Foreskin keratinocyte (primary cell): ENCODE measurements at places on chromosomes 12 and 14.
A peak's percentile ranks its signal among the peaks of the same experiment; 100 is the strongest.

DNA sequence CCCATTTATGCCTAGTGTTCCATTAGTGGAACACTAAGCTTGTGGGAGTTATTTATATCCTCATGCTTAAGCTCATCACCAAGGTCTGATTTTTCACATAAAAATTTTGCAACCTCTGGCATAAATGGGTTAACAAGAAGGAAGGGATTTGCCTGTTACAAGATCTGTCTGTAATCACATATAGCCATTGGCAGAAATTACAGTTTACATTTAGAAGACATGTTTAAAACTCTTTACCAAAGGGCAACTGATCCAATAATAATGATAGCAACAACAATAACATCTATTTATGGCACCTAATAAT lies 422.9 kb downstream of the ZFP36L1 start:
- no peak for DNase-seq

- no peak for DNase-seq
Measured at GRCh38 chr14:35333797-35334743, 41.9 kb downstream of the PSMA6 start.

DNA sequence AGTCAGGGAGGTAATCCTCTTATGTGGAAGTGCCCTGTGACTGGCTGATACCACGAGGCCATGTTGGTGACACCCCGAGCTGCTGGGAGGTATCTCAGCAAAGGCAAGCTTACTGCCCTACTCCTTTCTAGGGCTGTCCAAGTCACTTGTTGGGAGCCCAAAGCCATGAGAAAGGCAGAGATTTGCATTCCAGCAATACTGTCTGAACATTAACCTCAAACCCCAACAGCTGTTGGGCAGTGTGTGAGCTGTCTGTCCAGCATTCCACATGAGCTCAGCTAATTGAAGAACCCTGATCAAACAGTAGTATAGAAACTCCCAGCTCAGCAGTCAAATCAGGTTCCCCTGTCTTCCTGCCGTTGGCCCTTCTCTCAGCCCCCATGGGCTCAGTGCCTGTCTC lies 9.2 kb downstream of the ABHD4 start:
- no peak for DNase-seq

- peak; percentile 7 for DNase-seq
Measured at GRCh38 chr12:32390572-32391219, 8.7 kb upstream of the FGD4 start.

GRCh38 chr12:24044941-24045703 lies 95.7 kb upstream of the SOX5 start:
- DNase-seq = no peak

DNA sequence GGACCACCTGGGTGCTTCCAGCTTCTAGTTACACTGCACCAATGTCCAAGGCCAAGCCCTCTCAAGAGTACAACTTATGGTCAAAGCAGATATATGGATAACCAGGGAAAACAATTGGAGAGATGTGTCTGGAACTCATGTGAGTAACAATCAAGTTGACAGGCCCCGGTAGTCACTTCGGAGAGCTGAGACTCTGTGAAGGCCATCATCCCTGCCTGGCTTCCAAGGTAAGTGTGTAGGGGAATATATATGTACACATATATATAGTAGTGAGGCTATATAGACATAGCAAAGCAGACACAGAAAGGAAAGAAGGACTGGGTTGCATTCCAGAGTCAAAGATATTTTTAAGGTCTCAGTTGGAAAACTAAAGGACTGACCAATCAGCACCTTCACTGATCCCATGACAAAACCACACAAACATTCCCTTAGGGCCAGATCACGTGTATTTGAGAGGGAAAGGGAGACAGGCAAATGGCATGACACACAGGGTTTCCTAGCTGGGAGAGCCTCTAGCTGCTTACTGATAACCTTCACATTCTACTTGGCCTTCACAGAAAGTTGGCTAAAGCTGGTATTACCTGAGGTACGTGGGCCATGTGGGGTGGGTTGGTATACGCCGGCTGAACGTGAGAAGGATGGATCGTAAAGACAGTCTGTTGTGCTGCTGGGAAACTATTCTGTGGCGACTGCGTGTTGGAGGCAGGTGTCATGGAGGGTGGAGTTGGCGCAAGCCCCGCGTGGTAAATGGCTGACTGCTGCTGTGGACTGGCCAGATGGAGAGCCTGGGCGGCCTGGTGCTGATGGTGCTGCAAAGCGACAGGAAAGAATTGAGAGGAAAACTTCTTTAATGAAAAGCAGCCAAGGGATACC lies 50.0 kb downstream of the SH2B3 start:
- DNase-seq = no peak

GRCh38 chr12:81077686-81078441 lies at the start of gene ACSS3:
Gene ACSS3 (plus strand): TSS chr12:81078079. CDS start chr12:81078121, 42 bp downstream.
- no peak for DNase-seq

DNA sequence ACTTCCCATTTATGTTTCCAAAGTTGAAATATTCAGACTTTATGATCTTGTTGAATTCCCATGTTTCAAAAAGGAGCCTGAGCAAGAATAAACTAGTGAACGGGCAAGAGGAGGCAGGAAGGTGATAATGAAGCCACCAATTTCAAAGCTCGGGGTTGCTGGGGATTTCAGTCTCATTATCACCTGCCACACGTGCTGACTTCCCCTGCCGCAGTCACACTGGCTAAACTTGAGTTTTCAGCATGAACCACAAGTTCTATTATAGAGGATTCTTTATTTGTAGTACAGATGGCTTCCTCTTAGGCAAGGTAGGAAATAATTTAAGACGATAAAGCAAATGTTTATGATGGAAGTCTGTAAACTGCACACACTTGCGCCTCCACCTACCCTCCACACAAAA lies 18.1 kb upstream of the DIABLO start:
- DNase-seq = no peak

GRCh38 chr14:24690492-24690891 lies 56.5 kb upstream of the GZMB start:
- no peak for DNase-seq

DNA sequence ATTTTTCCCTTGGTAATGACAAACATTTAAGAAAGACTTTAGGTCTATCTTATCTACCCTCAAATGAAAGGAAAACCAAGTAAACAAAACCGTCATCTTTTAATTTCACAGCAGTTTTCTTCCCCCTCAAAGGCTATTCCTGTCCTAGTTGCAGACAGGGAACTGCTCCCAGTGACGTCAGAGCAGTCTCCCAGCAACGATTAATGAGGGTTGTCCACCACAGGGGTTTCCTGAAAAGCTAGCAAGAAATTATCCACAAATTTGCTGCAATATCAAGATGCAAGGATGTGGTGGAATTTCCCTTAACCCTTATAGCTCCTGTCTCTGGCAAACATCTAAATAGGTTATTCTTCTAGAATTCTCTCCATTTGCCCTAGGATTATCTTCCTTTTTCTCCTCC lies 89.1 kb upstream of the STAC3 start:
- no peak for DNase-seq

GRCh38 chr12:101256266-101256665 lies 23.6 kb upstream of the UTP20 start:
- DNase-seq = no peak

GRCh38 chr12:109613649-109614455 lies 40.3 kb downstream of the MVK start:
- DNase-seq = no peak

DNA sequence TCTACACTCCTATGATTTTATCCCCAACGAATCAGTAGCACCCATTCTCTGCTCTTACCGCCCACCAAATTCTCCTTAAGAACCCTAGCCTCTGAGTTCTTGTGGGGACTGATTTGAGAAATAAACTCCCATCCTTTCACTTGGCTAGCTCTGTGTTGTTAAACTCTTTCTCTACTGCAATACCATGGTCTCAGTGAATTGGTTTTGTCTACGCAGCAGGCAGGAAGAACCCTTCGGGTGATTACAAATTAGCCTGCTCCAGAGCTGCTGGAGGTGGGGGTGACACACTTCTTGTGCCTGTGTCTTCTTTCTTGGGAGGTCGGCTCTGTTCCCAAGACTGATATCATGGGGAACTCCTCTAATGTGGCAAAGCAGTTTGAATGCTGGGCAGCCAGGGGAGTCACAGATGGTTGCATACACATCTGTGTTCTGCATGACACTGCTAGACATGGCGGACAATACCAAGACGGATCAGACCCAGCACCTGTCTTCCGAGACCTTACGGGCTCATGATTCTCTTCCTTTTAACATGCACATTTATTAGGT lies 1.6 kb upstream of the C1S start:
- no peak for DNase-seq

- DNase-seq = no peak
Measured at GRCh38 chr12:64608901-64609535, 1.3 kb upstream of the RASSF3 start.

DNA sequence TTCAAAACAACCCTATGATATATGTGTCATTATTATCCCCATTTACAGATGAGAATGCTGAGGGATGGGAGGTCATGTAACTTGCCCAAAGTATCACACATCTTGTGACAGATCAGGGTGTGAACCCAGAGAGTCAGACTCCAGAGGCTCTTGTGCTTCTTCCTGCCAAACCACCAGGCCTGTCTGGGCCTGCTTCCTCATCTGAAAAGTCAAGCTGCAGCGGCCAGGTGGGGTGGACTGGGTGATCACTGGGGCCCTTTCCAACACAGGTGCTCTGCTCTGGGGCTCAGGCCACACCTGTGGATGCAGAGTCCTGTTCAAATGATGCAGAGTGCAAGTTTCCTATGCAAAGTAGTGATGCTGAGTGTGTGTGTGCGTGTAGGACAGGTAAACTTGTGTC lies 26.7 kb downstream of the TSPAN11 start:
- peak; percentile 27 for DNase-seq

GRCh38 chr12:130137040-130138018 lies 24.9 kb upstream of the FZD10 start:
- peak; percentile 84 for DNase-seq

DNA sequence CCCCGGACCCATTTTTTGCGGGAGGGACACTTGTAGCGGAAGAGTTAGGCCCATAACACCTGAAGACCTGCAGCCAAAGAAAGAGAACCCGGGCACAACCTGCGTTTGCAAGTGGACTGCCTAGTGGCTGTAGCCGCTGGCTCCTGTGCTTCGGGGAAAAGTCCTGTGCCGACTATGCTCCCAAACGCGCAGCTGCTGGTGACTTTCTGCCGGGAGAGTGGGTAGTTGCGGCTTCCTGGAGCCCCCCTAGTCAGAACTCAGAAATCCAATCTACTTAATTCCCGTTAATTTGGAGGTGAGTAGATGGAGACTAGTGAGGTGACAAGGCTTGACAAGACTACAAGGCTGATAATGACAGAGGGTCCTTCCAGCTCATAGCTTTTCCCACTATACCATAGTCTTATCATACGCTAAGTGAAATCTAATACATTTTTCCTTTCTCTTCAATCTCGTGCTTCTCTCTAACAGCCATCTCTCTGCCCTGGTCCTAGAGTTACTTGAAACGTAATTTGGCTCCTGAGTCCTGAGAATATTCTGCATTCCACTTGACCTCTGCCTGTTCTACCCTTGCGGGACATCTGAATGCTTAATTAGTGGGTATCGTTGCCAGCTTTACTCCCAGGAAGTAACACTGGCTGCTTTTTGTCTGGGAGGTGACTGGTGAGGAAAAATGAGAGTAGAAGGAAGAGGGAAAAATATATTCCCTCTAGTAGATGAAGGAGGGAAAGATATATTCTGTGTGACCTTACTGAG lies 556 bp downstream of the MTHFD1 start:
- peak; percentile 32 for DNase-seq

- DNase-seq = no peak
Measured at GRCh38 chr14:68995731-68996130, 16.6 kb upstream of the ACTN1 start.

GRCh38 chr14:104559804-104560585 lies 19.6 kb upstream of the C14orf180 start:
- DNase-seq = no peak

DNA sequence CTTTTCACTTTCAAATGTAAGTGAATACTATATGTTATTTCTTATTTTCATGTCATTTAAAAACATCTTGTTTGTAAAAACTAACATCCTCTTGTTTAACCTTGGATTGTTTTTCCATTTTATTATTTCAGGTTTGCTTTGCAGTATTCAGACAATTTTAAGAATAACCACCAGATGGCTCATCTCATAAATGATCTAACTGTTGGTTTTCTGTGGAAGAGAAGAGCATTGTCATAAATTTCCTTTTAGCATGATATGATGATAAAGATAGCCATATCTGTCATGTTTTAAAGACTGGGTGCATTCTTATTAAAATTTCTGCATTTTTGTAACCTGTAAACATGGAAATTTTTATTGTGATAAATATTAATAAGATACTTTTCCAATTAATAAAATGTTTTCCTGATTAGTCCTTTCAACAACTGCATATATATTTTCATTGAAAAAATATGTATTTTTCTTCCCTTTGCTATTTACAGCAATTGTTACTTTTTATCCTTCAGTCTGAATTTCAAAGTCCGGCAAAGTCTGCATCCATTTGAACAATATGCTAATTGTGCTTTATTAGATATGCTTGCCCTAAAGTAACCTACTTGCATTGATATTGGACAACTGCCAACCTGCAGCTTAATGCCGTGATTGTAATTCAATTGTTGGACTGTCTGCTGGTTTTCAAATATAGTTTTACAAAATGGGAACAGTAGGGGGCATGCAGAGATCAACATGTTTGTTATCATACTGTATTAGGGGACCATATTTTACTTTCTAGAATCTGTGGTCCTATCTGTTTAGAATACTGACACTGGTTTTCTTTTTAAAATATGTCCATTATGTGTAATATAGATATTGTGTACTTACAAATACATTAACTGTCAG lies 163.4 kb downstream of the GARIN6 start:
- peak; percentile 9 for DNase-seq

DNA sequence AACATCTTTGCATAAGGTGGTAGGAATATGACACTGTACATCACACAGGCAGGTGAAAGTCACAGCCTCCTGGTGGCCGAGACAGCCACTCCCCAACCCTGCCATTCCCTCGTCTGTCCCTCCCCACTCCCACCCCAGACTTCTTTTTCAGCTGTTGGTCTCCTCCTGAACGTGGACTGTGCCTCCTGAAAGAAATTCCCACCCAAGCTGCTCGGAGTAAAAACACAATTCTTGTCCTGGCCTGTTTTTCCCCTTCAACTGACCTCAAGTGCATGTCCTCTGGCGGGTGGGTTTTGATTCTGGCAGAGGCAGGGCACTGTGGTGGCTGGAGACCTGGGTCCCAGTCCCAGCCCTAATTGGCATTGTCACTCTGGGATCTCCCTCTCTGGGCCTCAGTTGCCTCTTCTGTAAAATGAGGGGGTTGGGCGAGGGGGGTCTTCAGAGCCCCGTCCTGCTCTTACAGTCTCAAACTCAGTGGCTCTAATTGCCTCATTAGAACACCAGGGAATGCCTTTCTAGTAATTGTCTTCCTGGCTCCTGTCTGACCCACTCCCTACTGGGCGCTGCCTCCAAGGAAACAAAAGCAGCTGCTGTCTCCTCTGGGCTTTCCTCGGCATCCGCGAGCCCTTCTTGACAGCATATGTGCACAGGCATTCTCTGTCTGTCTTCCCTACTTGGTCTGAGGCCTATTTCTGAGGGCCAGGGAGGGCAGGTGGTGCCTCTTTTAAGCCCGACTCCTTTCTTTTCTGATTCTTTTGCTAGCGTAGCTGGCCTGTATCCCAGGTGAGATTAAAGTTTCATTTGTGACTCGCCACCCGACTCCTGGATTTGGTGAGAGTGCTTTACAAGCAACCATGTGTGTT lies 186.6 kb upstream of the RMST start:
- DNase-seq = no peak
